Psoas muscle (tissue), 8 donors: ENCODE measurements at places on chromosomes 1 and 21. TPM values are rescaled to one million over a fixed set of nuclear protein-coding genes. Genes with fewer than 3 reads are reported as not detected.

The SHC1 gene
- polyA plus RNA-seq, result 33.2 TPM

DNA sequence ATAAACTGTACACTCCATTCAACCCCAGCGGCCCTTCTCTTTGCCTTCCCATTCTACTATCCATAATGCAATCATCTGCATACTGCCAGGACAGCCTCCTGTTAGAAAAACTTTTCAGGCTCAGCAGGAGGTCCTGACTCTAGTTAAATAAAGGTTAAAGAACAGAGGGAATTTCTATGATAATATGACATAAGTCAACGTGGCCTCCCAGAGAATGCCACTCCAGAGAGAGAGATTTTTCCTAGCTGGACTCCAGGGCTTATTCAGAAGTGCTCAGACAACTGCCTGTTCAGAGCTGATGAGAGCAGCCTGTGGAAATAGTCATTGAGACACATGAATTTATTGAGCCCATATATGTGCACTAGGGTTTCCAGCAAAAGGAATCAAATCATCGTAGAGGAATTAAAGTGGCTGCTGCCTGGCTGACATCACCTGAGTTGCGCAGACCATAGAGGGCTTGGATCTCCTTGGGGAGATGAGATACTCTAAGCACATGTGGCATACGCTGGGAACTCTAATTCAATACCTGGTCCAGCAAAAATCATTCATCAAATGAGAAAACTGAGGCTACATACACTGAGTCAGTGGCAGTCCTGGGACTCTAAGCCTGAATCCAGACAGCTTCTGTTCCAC is 736.2 kb downstream of the PTPRU start:
- no peak for DNase-seq

- DNase-seq, result no peak
Measured at GRCh38 chr1:10764296-10764798, 32.1 kb downstream of the CASZ1 start.

DNA sequence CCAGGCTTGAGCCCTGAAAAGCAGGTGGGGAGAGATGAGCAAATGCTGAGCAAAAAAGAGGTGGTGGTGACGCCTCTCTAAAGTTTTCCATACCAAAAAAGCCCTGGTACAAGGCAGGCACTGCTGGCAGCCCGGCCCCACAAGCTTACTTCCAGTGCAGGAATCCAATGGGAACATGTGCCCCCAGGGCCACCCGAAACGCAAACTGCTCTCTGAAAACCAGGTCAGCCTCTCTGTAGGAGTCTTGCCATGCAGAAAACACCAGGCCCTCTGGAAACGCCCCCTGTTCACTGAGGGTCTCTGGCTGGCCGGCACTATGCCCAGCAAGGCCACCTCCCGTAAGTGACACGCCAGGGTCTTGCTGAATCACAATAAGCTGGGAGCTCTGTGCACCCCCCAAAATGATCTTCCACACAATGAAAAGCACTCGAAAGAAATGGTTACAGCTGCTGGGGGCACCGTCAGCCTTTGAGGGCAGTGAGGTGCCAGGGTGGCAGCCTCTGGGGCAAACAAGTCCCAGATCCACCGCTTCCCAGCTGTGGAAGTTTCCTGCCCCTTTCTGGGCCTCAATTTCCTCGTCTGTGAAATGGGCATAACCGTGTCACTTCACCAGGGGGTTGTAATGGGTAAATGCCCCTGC is 170.5 kb downstream of the TOMM20 start:
- no peak for DNase-seq

The FLG2 gene
- not detected for polyA plus RNA-seq

DNA sequence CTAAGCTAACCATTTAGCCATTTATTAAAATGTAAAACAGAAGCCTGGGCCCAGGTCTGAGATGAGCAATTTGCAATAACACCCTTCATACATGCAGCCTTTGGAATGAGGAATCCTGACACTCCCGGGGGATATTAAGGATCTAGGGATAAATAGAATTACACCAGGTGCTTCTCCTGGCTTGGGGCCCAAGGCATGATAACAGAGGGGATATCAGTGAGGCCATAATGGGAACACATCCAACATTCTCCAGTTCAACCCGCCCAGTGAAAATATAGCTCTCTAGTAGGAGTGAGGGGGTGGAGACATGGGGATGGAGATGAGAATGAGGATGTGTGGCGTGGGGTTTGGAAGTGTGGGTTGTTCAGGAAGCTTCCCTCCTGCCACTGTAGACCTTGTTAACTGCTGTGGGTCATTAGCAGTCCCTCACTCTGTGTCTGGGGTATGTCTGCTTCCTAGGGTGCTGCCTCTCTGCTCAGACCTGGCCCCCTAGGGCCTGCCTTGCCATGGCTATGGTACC is 57.9 kb upstream of the KANK4 start:
- no peak for DNase-seq
